ENCODE measurements at places on chromosomes 5 and 9.

- no peak for DNase-seq
Observed at GRCh38 chr5:135173662-135174290, 139.7 kb upstream of the PITX1 start.

- no peak for DNase-seq
Observed at GRCh38 chr5:97600486-97600885, 417.4 kb upstream of the RIOK2 start.

- DNase-seq, result no peak
Observed at GRCh38 chr5:123436201-123436600, 13.0 kb upstream of the CEP120 start.

- no peak for DNase-seq
Observed at GRCh38 chr5:67050125-67050524, 146.5 kb downstream of the CD180 start.

GRCh38 chr9:114303571-114303970, 19.3 kb upstream of the ORM1 start:
- no peak for DNase-seq

DNA sequence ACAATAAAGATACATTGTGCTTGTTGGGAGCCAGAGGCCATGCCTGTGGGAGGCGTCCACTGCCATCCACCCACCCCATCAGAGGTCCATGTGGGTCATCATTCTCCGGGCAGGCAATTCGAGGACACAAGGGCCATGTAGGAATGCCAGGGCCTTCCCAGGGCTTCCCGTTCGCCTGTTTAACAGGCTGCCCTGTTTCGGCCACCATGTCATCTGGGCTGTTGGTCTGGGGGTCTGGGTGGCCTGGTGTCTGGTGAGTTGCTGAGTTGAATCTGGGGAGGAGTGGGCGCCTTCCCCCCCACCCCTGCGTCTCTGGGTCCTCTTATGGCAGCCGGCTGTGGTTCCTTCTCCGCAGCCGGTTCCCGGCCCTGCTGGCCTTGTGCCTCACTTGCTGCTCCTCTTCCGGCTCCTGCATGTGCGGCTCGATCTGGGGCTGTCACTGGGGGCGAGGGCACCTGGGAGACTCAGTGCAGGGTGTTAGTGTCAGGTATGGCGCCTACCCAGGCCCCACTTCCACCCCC, 117.4 kb downstream of the WNK2 start:
- no peak for DNase-seq

GRCh38 chr5:148027505-148027904, 36.3 kb upstream of the SPINK5 start:
- DNase-seq, result no peak

GRCh38 chr5:156819967-156820581, 30.0 kb upstream of the PPP1R2B start:
- no peak for DNase-seq

GRCh38 chr9:111955048-111955447, 58.4 kb downstream of the UGCG start:
- DNase-seq, result no peak

GRCh38 chr9:123453076-123453667, 97.2 kb downstream of the CRB2 start:
- no peak for DNase-seq

DNA sequence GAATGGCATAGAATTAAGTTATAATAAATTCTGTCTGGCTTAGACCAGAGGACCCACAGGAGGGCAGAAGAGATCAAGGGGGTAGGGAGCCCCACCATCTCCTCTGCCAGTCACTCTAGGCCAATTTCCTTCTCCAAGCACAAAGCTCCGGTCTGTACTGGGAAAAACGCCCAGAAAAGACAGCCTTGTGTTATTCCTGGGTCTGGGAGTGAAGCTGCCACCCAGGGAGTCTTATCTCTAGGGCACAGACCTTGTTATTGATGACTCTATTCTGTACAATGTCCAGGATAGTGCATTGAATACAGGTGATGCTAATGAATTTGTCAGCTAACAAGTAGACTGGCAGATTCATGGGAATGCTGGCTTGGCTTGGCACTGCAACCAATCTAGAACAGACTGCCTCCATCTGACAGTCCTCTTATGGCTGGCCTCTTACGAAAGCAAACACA, 60.7 kb downstream of the MED27 start:
- DNase-seq, result no peak

DNA sequence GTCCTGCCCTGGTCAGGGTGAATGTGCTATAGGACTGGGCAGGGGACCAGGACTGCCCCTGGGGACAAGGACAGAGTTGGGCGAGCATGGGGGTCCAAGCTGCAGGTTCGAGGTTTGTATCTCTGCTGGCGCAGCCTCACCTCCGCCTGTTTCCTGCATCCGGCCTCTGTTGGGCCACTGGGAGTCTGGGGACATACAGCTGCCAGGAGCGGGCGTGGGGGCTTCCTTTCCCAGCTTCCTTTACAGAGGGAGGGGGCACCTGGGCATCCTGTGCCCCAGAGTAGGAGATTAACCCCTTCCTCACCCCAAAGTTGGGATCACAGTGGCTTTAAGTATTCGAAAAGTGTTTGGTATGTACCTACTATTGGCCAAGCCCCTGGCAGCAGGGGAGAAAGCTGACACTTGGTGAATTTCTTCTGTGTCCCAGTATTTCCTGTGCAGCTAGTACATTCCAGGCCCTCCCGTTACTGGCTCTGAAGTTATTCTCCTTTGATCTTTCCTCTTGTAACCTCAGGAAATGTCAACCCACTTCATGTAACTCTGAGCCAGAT, 19.0 kb downstream of the OLFML2A start:
- DNase-seq, result peak; percentile 38

GRCh38 chr9:682633-683508, 158.6 kb upstream of the DMRT1 start:
- peak; percentile 41 for DNase-seq

- DNase-seq, result no peak
Observed at GRCh38 chr9:76155361-76155760, 238.9 kb downstream of the RFK start.

DNA sequence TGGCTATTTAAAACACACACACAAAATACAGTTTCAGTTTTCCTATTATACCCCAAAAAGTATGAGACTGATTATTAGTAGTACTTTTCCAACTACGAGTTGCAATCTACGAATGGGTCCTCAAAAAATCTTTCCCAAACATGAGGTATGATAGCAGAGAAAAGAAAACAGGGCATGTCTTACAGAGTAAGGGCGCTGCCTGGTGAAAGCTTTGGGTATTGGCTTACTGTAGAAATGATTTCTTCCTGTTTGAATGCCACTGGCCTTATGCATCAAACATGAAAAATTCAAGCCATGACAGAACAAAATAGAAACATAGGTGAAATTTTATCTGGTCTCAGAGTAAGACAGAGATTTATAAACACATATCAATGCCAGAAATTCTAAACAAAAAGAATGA, 448.0 kb downstream of the SPOCK1 start:
- DNase-seq, result peak; percentile 44

DNA sequence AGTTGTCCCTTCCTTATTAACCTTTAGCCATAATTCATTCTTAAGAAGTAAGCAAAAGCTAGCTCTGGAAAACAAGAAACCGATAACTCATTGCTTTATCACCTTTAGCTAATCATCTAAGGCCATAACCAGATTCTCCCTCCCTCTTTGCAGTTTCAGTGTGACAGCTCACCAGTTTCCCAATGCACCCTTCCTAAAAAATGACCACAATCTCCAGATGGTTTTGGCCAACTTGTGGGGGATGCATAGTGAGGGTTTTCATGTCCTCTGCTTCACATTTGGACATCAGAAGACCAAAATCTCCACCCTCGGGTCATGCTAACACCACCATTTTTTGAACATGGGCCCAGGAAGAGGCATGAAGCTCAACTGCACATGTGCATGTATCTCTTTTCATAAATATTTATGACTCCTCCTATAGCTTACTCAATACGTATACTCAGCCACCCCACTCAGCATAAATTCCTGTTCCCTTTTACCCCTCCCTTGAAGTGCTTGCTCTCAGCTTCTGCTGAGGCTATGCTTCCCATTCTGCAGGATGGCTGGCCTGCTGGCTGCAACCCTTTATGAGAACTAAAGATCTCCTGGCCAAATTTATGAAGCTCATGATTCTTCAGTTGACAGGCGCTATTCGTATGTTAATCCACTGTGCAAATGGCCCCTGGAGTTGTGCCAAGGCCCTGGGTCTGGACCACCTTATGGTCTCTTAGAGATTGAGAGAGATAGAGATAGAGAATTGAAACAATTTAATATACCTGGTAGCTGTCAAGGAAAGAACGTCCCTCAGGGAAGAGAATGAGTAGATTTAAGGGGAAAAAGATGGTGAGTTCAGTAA, 14.8 kb downstream of the PPP3R2 start:
- DNase-seq, result no peak

DNA sequence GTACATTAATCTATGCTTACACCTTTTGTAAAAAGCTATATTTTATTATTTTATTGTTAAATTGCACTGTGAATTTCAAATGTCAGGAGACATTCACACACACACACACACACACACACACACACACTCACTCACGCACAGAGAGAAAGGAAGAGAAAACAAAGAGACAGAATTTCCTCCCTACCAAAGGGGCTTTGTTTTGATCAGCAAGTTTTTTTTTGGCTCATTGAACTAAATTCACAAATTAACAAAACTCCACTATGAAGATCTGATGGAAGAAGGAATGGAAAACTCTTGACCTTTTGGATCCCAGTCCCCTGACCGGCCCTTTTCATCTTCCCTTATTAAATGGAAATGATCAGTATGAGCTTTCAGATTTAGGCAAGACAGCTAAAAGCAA, 161.2 kb downstream of the PDE4D start:
- no peak for DNase-seq

- DNase-seq, result no peak
Observed at GRCh38 chr9:127909839-127910273, 7.0 kb downstream of the ST6GALNAC4 start.

DNA sequence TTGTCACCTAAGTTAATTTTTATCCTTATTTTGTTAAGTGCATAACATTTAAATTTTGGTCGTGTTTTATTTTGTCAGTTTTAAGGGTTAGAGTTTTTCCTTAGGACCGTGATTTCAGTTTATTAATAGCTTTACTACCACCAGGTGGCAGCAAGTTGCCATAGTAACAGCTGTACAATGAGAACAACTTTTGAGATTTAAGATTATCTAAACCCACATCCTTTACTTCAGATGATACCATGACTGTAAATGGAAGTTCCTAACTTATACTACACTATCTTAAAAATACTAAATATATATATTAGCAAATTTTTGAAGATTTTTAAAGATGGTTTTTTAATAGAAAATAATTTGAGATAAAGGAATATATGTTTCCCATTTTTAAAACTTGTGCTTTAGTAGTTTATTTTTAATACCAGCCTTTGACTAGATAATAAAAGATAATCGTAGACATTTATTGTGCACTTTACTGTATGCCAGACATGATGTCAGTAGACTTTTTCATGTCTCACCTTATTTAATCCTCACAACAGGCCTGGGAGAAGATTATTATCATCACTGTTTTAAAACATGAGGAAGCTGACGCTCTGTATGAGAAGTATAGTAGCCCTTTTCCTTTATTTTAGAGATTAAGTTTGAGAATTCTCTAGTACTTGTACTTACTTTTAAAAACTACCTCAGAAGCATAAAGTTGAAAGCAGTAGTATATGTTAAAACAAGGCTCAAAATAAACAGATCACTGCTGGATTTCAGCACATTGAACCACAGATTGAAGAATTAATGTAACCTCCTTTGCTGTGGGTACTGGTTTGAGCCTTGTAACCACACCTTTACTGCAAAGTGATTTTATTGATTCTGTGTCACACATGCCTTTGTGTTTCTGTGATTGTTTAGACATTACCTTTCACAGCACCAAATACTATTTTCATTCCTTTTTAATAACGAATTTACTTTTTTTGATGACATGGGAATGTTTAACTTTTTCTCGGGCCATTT, 27.5 kb downstream of the SREK1 start:
- DNase-seq, result peak; percentile 84

DNA sequence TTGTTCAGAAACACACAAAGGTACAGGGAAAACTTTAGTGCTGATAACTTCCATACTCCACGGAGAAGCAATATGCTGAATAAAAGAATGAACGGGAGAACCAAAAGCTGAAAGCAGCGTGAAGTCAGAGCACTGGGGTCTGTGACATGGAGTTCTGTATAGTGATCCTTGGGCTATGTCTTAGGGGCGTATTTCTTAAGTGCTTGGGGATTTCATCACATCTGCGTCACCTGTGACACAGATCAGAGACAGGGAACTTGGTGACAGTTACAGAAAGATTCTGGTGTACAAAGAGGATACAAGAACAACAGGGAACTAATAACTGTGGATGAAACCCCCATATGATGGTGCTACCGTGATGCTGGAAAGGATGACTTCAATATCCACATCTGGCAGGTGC, 81.9 kb downstream of the MARCHF3 start:
- no peak for DNase-seq

GRCh38 chr5:1213508-1214162, 11.5 kb upstream of the SLC6A18 start:
- DNase-seq, result no peak

GRCh38 chr9:87513880-87514535, 16.3 kb downstream of the DAPK1 start:
- DNase-seq, result no peak

GRCh38 chr9:126536131-126536530, 77.6 kb upstream of the LMX1B start:
- no peak for DNase-seq

DNA sequence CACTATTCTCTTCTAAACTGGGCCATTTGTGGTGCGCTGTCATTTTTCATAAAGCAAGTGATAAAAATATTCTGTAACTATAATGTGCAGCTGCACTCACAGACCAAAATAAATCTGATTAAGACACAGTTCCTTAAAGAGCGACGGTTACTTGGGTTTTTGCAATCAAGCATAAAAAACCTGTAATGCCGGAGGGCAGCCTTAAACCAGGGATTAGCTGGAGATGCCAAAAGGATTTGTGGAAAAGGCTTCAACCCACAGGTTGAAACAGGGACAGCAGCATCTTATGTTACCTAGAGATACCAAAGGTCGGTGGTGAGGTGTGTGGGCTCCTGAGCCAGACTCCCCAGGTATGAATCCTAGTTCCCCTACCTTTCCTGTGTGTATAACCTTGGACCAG, 49.3 kb downstream of the CTNND2 start:
- no peak for DNase-seq

DNA sequence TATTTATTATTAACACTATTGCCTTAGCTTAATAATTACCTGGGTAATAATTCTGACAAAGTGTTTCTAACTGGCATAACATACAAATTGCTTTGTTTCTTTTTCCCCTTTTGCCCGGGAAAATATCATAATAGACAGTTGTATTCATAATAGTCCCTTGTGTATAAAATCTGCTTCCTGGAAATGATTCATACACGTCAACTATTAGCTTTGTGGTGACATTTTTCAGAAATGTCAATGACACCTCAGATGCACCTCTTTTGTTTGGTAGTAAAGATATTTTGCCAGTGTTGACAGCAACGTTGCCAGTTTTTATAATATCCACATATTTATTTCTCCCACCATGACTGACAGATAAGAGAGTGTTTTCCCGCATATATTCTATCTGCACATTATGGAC, 73.0 kb downstream of the RASEF start:
- no peak for DNase-seq

GRCh38 chr9:16824545-16825330, 45.7 kb downstream of the BNC2 start:
- DNase-seq, result peak; percentile 54
